ENCODE measurements at places on chromosomes 1 and 21.

DNA sequence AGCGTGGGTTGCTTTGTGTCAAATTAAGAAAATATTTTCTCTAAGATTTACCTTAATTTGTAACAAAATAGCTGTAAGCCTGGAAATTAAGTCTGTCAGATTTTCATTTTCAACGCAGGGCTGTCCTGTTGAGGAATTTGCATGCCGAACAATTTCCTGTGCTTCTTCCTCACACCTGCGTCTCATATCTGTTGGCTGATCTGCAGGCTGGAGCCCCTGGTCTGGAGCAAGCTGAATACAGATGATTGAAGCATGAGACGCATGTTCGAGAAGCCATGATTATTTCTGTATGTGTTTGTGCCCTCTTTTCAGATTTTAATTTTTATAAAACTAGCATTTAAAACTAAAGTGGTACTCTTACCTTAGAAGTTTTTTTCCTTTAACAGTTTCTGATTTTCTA, 9.8 kb downstream of the MIXL1 start:
- no peak for DNase-seq

DNA sequence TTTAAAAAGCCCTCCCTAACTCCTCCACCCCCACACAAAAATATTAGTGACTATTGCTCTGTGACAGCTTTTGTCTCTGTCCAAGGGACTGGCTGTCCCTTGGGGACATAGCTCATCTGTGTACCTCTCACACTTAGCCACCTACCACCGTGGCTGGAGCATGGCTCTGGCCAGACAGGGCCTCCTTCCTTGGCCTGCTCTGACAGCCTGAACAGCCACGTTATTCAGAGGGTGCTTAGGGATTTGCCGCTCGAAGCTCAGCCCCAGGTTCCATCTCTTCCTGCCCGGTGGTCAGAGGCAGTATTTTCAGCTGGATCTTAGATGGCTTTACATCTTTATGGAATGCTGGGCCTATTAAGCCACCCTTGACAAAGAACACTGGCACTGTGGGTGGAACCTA, 6.1 kb upstream of the CELSR2 start:
- no peak for DNase-seq

DNA sequence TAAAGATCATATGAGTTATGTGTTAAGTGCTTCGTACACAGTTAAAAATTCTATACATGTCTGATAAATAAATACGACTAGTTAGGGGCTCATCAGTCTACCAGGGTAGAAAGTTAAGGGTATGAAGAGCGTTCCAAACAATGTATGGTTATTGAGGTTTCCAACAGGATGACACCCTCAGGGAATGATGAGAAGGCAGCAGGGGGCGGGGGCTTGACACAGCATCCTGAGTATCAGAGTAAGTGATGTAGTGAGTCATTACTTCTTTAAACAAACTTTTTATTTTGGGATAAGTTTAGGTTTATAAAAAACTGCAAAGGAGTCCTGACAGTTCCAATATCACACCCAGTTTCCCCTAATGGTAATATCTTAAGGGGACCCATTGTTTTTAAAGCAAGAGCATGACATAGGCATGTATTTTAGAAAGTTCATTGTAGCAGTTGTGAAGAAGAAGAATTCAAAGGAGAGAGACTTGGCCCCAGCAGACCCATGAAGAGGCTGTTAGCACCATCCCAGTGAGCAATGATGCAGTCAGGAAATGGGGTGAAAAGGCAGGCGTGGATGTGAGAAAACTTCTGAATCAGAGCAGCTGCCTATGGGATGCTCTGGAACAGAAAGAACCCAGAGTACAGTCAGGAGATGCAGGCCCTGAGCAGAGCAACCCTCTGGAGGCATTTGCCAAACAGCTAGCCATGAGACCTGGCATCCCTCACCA, 15.0 kb upstream of the PSMB2 start:
- DNase-seq, result no peak

GRCh38 chr1:57623791-57624538, 200.1 kb upstream of the DAB1 start:
- no peak for DNase-seq

- DNase-seq, result no peak
Measured at GRCh38 chr1:228282329-228283042, 74.6 kb downstream of the OBSCN start.

- DNase-seq, result no peak
Measured at GRCh38 chr1:226937940-226938725, 2.0 kb upstream of the COQ8A start.

GRCh38 chr1:181506563-181507353, 23.4 kb downstream of the CACNA1E start:
- no peak for DNase-seq

DNA sequence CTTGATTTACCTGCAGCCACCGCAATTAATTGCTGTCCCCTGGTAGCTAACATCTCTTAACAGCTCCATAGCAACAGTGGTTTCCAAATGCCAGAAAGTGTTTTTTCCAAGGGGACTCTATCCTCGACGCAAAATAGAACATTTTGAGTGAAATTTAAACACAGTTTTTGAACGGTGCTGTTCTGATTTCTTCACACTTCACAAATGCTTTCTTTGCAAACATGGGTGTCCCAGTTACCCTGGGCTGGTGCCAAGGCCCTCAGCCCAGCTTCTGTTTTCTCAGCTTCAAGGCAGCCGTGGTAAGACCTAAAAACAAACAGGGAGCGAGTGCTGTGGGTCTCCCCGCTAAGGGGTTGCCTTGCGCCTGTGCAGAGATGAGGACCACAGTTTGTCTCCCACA, 147.3 kb upstream of the VAMP3 start:
- DNase-seq, result no peak

DNA sequence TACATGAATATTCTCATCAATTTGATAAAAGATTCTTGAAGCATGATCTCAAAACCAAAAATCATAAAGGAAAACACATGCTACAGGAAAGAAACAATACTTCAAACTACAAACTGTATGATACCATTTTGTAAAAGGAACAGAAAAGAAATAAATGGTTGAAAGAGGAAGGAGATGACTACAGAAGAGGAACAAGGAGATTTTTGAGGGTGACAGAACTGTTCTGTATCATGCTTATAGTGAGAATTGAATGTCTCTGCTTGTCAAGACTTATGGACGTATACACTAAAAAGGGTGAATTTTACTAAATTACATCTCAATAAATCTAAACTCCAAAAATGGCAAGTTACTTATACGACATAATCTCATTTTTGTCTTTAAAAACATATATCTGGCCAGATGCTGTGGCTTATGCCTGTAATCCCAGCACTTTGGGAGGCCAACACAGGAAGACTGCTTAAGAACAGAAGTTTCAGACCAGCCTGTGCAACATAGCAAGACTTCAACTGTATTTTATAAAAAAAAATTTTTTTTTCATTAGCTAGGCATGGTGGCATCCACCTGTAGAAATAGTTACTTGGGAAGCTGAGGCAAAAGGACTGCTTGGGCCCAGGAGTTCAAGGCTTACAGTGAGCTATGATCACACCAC, 125.4 kb downstream of the EIF4G3 start:
- no peak for DNase-seq

DNA sequence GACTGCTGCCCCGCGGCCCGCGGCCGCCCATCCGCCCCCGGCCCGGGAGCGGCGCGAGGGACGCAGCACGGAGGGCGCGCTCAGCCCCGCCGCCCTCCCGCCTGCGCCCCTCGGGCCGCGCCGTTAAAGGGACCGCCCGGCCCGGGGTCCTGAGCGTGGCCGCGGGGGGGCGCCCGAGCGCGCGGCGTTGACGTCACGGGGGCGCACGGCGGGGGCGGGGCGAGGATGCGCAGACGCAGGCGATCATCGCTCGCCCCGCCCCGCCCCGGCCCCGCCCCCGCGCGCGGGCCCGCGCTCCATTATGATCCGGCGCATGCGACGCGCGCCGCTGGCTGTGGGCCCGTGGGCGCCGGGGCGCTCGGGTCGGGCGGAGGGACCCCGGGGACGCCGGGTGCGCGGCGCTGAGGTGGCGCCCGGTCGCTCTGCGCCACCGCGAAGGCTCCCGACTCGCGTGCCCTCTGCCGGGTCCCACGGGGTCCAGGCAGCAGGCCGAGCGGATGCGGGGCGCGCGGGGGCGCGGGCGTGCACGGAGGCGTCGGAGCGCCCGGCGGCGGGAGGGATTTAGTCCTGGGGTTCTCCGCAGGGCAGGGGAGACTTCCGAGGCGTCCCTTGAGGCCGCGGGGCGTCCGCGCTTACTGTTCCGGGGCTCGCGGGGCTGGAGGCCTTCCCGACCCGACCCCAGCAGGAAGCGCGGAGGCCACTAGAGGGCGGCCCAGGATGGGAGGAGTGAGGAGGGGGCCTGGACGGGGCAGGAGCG, at the start of gene DVL1:
Gene DVL1 (minus strand): TSS at position 163 of the 757 bp plus-strand sequence. CDS start 353 bp downstream, outside the sequence.
- DNase-seq, result peak; percentile 66

GRCh38 chr1:17688217-17688810, 66.8 kb upstream of the ACTL8 start:
- DNase-seq, result no peak

DNA sequence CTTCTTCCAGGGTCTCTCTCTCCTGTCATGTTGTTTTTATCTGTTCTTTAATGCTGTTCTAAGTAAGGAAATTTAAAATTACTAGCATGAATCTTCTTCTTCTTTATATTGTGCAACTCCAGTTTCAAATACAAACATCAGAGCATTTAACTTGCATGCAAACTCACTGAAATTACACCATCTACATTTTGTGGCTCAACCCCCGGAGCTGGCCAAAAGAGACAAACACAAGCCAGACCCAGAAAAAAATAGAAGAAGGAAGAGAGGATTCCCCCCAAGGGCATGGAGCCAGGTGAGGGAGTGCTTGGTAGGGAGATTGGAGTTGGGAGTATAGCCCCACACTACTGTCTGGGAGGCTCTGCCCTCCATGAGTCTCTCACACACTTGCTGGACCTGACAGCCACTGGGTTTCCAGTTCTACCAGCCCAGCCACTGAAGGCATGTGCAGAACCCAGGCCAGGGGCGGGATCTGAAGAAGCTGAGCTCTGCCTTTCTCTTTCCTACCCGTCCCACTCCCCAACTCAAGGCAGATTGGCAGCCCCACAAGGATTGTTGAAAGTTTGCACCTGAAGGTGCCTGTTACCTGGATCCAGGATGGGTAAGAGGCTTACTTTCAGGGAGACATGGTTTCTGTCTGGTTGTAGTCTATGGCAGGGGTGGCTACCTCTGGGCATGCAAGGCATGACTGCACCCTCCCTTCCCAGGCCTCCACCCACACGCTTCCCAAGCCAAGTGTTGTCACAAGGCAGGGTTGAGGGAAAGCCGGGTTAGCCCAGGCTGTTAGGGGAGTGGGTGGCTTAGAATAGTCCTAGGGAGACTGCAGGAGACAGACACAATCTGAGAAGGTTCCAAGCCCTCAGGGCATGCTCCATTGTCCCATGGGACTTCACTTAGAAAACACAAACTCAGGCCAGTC, 297.2 kb downstream of the TGFB2 start:
- DNase-seq, result no peak

GRCh38 chr1:33823830-33824229, 40.0 kb upstream of the HMGB4 start:
- no peak for DNase-seq

- DNase-seq, result no peak
Measured at GRCh38 chr21:31366825-31367224, 22.8 kb upstream of the TIAM1 start.

GRCh38 chr1:240705579-240705978, 93.6 kb upstream of the GREM2 start:
- no peak for DNase-seq

All from activated gamma-delta T cell (primary cell).